ENCODE measurements at places on chromosomes 2 and 18.

- no peak for DNase-seq
Observed at GRCh38 chr2:205857520-205858237, 175.4 kb downstream of the NRP2 start.

DNA sequence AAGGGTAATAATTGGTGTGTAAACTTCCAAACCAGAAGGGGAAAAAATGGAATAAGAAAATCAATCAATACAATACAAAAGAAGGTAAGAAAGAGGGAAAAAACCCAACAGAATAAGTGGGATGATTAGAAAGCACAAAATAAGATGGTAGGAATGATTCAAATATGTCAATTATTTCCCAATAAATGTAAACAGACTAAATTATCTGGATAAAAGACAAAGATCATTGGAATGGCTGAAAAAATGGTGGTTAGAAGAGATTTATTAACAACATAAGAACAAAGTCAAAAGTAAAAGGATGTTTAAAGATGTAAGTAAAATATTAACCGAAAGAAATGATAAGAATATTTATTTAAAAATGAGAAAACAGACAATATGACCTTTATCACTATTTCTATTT lies 103.5 kb upstream of the YWHAQ start:
- DNase-seq = no peak

GRCh38 chr2:28273751-28274150 lies 118.9 kb upstream of the FOSL2 start:
- no peak for DNase-seq

DNA sequence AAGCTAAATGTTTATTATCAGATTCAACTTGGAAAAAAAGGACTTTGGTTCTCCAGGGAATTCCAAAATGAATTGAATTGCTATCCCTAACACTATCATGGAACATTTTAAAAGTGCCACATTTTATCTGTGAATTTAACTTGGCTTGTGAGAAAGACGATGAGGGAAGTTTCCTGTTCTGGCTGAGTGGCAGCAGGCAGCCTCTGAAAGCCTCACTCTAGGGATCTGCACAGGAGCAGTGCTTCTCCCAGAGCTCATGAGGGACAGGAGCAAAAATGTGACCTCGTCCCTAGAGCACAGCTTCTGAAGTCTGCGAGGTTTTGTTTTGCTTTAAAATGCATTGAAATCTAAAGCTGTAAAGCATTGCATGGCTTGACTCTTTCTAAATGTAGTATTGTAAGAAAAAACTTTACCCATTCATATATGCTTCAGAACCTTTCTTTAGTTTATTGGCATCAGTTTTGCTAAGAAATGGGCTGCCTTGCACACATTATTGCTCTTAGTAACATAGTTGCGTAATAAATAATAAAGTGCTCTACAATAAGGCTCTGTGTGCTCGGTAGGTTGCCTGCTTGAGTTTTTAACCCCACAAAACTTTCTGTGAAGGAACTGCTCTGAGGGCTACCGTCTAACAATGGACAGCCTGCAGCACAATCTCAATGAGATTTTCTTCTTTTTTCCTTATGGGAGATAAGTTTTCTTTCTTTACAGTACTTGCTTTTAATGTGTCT lies 136.2 kb upstream of the CDCA7 start:
- DNase-seq = no peak

- no peak for DNase-seq
Observed at GRCh38 chr2:119706221-119706620, 27.2 kb downstream of the TMEM177 start.

GRCh38 chr2:24779116-24779515 lies 14.1 kb downstream of the PTRHD1 start:
- no peak for DNase-seq

- DNase-seq = no peak
Observed at GRCh38 chr2:185695711-185696235, 42.8 kb upstream of the FSIP2 start.

DNA sequence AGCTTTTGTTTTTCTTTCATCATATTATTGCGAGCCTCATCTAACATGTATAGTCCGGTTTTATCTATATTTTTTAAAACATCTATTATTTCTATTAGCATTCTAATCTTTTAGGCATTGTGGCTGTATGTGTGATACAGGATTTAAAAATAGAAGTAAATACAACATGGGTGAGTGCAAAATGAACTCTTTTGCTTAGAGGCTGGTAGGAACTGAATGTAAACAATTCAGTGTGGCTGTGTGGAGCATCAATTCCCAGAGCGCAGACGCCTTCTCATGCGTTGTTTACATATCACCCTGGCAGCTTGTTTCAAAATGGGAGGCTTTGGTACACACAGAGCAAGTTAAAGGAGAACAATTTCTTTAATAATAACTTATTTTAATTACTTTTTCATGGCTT lies 836 bp downstream of the DTNA start:
- DNase-seq = no peak

GRCh38 chr2:10434886-10435819 lies 13.0 kb downstream of the ODC1 start:
- peak; percentile 64 for DNase-seq

DNA sequence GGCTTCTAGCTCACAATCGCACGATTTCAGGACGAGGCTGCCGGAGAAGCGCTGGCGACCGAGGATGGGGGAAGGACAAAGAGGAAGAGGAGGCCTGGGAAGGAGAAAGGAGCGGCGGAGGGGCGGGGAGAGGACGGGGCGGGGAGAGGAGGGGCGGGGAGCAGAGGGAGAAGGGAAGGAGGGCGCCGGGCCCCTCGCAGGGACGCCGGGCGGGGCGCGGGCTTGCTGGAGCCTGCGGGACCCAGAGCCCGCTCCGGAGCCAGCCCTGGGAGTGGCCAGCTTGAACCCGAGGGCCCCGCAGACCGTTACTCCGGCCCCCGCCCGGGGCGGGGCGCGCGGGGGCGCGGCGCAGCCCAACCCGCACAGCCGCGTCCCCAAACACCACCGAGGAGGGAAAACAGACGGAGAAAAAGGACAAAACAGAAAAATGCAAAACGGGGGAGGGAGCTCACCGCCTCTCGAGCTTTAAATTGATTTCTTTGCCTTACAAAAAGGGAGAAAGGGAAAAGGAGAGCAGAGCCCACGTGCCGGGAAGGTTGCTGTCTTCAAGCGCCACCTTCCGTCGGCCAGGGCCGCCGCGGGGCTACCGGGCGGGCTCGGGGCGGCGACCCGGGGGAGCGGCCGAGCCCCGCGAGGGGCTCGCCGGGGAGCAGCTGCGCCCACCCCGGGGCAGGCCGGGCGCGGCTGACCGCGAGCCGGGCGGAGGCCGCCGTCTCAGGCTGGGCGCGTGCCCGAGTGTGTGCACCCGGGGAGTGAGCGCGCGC lies 781 bp upstream of the SOX11 start:
- no peak for DNase-seq

GRCh38 chr2:235560345-235560744 lies 66.5 kb downstream of the AGAP1 start:
- no peak for DNase-seq

DNA sequence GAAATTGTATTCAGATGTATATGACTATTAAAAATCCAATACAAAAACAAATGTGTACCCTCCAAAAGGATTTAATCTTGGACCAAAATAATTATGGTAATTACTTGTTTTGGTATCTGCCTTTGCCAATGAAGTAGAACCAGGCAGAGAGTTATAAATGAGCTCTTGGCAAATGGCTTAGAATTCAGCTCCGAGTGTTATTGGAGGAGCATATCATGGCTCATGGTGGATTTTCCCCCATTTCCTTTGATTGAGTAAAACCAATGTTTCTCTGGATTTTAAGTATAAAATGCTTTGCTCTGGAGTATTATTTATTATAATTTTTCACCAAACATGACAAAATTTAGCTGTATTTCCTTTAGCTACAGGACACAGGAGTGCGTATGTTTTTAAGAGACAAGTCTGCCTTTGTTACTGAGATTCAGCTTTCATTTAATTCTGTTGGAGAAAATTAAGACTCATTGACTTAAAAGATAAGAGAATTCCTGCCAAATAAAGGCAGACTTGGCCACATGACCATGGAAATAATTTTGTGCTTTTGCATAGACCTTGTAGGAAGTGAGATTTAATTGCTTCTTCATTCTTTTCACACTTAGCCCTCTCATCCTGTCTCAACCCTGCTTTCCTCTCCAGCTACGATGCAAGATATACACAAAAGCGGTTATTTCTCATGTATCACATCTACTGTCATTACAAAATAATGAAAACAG lies 281.0 kb upstream of the SOX11 start:
- DNase-seq = no peak

DNA sequence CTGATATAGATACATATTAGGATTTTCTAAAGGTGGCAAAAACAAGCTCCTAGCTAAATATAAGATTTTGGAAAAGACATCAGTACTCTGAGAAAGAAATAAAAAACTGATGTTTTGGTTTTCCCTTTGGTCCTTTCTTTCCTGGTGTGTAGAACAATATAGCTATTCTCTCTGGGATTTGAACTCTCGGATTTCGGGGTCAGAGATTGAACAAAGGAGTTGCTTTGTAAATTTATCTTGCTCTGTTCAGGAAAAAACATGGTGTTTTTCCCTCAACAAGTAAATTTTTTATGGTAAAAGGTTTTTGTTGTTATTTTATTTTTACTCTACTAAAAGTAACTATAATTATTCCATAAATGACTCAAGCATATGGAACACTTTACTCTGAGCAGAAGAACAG lies 889.3 kb downstream of the ERBB4 start:
- no peak for DNase-seq

DNA sequence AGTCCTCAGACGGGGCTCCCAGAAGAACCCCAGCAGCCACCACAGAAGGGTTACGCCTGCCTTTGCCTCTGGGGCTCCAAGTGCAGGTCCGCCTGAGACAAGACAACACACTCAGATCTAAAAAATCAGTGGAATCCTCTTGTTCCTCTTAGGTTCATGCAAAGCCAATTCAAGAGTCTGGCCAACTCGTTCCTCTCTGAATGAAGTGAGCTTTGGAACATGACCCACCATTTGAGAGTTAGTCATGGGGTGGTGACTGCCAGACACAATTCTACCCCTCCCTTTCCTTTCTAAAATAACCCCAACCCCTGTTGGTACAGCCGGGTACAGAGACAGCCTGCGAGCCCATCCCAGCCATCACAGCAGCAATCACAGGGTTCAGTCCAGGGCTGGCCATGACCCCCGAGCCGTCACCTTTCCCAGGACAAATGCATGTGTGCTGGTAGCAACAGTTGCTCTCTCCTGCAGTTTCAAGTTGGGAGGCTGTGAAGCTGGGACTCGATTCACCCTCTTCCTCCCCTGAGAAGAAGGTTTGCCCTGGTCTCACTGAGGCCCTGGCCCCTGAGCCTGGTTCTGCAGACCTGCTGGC lies 183.1 kb upstream of the SH3BP4 start:
- DNase-seq = no peak

GRCh38 chr2:233353101-233353768 lies 1.1 kb upstream of the DGKD start:
- DNase-seq = peak; percentile 20

DNA sequence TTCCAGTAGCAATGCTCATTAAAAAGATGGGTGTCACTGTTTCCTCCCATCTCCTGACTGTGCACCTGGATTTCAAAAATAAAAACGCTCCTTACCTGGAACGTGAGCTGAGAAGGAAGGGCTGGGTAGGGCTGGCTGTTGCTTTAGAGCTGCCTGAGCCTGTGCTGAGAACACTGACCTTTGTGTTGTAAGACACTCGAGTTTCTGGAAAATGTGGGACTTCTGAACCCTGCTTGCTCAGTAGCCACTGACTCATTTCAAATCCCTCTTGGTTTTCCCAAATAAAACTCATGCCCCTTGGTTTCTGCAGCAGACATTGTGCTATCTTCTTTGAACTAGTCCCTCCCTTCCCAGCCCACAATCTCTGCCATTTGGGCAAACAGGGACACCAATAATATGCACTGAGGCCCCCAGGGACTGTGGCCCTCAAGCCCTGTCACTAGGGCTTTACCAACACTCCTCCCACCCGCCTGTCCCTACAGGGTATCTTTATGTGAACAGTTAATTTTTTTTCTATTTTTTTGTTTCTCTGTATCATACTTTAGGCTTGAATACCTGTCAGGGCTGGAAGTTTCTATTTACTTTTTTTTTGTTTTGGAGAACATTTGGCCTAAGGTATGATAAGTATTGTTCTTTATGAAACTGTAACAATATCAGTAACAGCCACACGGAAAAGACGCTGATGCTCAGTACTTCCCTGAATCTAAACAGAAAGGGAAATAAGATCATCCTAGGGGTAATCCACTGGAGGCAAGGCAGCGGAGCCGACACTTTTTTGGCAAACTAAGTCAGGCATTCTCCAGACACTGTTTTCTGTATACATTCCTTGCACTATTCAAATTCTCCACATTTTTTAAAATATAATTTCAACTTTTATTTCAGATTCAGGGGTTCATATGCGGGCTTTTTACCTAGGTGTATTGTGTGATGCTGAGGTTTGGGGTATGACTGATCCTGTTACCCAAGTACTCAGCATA lies 280.2 kb downstream of the STK39 start:
- no peak for DNase-seq

DNA sequence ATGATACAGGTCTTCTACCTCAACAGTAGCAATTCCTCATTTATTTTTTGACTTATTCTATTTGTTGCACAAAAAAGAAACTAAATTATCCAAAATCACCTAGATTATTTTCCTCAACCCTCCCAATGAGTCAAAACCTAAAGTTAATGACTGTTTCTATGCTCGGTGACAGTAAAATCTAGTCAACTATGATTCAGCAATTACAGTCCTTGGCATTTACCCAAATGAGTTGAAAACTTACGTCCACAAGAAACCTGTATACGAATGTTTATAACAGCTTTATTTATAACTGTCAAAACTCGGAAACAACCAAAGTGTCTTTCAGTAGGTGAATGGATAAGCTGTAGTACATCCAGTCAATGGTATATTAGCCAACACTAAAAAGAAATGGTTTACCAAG lies 439.3 kb downstream of the CBLN2 start:
- DNase-seq = no peak

DNA sequence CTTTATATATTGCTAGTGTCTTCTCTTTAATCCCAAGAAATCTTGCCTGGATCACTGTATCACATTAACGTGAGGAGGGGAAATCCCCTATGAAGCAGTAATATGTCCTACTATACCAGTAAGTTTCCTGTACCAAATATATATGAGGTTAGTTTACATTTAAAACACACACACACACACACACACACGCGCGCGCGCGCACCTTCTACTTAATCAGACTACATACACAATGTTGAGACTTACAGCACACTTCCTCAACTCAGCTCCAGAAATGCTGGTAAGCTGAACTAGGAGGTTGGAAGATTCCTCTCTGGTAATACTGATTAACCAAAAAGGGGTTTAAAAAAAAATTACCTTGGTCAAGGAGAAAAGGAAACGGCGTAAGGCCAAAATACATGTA lies 49.3 kb downstream of the USP34 start:
- DNase-seq = no peak
